ENCODE measurements at places on chromosomes 2 and 18. TPM values are rescaled to one million over a fixed set of nuclear protein-coding genes. Genes with fewer than 3 reads are reported as not detected.

HS6ST1 gene
- total RNA-seq: 25.2 TPM

G6PC2 gene
- total RNA-seq: not detected

SKA1 gene
- 4.1 TPM for total RNA-seq

CD8A gene
- total RNA-seq: not detected

FKBP7 gene
- total RNA-seq: 55.9 TPM

MAB21L4 gene
- total RNA-seq: 4.5 TPM

RNASEH1 gene
- total RNA-seq: 14.0 TPM

LRP2 gene
- 0.10 TPM for total RNA-seq

SP9 gene
- total RNA-seq: 3.3 TPM

SKOR2 gene
- not detected for total RNA-seq

NEU4 gene
- total RNA-seq: 0.30 TPM

GRCh38 chr2:28345619-28346018, 47.0 kb upstream of the FOSL2 start:
- DNase-seq: no peak

GRCh38 chr18:57122936-57123510, 23.9 kb upstream of the BOD1L2 start:
- DNase-seq: no peak

DNA sequence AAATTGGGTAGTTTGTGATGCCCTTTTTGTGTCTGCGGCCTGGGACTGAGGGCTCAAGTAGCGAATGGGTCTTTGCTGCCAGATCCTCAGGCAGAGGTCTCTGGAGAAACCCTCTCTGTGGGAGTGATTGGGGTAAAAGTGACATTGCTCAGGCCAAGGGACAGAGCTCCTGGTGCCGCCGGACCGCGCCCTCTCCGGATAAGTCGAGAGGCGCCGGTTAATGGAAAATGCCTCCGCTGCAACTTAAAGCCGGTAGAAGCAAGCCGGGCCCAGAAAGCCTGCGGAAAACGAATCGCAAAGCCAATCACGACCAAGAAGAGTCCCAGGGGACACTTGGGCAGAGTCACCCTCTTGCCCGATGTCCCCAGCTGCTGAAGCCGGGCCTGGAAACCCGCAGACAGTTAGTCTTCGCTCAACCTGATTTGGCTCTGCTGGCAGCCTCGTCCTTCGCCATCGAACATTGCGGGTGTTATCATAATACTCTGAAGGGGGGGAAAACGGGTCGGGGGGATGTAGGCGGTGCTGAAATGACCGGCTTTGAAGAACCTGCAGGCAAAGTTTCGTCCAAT, 352 bp upstream of the HOXD12 start:
- DNase-seq: no peak

- DNase-seq: no peak
Measured at GRCh38 chr18:25061395-25061794, 290.6 kb downstream of the ZNF521 start.

GRCh38 chr2:123717636-123718334, 307.3 kb upstream of the CNTNAP5 start:
- DNase-seq: peak; percentile 33

- no peak for DNase-seq
Measured at GRCh38 chr2:134465228-134466105, 211.6 kb downstream of the MGAT5 start.

- no peak for DNase-seq
Measured at GRCh38 chr2:146661473-146662096, 1183.2 kb upstream of the ACVR2A start.

GRCh38 chr2:102592601-102593000, 26.8 kb upstream of the SLC9A2 start:
- DNase-seq: no peak

- DNase-seq: no peak
Measured at GRCh38 chr2:223003191-223003590, 48.8 kb upstream of the KCNE4 start.

DNA sequence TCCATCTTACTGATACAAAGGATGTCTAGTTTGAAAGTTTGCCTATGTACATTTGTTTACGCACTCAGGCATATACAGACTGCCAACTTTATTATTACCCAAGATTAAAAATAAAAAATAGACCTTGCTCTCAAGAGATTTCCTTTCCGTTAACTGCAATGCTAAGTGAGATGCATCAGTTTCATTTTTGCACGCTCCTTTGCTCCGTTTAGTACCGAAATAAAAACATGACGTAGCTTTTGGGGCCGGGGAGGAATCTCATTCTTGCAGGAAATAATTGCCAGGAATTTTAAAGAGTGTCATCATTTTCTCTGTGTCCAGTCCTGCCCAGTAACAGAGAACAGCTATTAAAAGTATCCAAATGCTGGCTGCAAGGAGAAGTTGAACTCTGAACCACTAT, 169.5 kb downstream of the SLC8A1 start:
- DNase-seq: no peak

DNA sequence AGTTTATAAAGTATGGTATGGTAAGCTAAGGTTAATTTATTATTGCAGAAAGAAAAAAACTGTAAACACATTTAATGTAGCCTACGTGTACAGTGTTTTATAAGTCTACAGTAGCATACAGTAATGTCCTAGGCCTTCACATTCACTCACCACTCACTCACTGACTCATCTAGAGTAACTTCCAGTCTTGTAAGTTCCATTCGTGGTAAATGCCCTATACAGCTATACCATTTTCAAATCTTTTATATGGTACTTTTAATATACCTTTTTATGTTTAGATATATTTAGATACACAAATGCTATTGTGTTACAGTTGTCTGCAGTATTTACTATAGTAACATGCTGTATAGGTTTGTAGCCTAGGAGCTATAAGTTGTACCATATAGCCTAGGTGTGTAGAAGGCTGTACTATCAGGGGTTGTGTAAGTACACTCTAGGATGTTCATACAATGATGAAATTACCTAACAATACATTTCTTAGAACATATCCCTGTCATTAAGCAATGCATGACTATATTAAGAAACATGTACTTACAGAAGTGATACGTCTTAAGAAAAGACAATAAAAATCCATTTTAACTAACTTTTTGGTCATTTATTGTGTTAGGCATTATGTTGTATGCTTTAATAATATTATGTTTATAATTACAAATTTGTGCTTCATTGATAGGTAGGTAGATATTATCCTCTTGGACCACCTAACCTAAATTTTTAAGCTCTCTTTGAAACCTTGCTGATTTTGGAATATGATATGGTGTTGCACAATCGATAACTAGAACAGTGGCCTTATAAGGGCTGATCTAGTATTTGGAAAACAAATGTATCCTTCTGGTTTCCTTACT, 51.9 kb downstream of the VRK2 start:
- no peak for DNase-seq

GRCh38 chr2:160075171-160075570, 12.8 kb upstream of the PLA2R1 start:
- no peak for DNase-seq

GRCh38 chr2:200466425-200467418, 43.1 kb downstream of the KCTD18 start:
- peak; percentile 51 for DNase-seq

DNA sequence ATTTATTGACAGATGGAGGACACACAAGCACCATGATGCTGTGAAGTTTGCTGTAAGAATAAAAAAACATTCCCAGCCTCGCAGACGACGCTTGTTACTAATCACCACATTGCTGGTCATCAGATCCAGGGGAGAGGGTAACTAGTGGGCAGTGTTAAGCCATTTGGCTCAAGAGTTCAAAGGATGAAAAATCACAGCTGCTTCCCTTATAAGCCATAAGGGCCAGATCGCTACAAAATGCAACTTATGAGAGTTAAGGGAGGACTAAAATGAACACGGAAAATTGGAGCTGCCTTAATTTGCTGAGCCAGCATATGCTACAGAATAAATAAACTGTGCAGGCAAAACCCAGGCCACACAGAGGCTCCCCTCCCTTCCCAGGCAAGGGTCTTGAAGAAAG, 522.6 kb downstream of the TDRD15 start:
- DNase-seq: no peak

DNA sequence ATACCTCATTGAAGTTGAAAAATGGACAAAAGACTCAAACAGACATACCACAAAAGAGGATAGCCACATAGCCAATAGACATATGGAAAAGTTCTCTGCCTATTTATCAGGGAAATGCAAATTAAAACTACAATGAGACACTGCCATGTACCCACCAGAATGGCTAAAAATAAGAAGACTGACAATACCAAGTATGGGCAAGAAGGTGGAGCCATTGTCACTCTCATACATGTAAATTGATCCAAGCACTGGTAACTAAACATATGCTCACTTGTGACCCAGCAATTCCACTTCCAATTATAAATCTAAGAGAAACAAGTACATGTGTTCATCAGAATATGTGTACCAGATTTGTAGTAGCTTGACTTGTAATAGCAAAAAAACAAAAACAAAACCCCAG, 4.6 kb downstream of the LOXHD1 start:
- DNase-seq: no peak

DNA sequence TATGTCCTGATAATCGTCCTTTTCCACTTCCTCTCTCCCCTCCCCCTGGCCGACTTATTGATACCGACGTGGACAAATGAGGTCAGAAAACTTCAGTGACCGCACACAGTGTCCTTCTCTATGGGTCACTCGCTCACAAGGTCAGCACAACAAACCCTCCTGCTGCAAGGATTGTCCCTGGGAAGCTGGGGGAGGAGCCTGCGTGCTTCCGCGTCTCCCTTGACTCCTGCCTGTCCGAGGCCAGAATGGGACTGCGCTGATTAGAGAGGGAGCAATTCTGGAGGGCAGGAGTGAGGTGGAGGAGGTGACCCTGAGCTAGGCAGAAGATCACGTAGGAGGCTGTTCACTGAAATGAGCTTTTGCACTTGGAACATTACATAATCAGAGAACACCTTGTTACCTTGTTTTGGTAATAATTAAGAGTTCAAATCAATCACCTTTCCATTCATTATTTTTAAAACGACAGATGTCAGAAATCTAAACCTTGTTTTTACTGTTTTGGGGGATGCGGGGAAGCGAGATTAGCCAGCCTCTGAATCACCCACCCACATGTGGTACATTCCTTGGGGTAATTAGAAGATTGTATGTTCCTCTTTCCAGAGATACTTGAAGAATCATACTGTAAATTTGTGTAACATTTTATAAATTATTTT, 70.6 kb downstream of the CTAGE1 start:
- no peak for DNase-seq

- no peak for DNase-seq
Measured at GRCh38 chr2:147628971-147629421, 215.8 kb upstream of the ACVR2A start.

GRCh38 chr2:20303966-20304365, 46.7 kb downstream of the PUM2 start:
- DNase-seq: no peak

DNA sequence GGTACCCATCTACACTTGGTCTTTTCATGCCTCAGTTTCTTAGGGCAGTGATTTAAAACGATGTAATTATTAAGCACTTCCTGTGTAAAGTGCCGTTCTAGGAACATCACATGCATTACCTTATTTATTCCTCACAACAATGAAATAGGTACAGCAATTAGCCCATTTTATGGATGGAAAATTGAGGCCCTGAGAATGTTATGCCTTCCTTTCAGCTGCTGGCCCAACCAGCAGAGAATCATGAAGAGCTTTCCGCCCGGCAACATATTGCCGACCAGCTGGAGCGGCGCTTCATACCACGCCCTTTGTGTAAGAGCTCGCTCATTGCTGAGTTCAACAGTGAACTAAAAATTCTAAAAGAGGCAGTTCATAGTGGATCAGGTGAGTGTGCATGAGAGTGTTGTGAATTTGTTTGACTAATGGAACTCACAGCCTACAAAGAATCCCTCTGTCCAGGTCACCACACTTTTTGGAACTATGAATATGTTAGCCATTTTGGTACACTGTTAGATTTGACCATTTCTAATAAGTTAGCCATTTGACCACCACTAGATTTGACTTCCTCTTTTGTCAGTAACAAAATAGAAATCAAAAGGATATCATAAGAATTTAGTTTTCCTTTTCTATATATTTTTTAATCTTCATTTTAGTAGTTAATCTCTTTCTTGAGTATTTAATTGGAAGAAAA, 25.6 kb upstream of the RPE start:
- DNase-seq: no peak

DNA sequence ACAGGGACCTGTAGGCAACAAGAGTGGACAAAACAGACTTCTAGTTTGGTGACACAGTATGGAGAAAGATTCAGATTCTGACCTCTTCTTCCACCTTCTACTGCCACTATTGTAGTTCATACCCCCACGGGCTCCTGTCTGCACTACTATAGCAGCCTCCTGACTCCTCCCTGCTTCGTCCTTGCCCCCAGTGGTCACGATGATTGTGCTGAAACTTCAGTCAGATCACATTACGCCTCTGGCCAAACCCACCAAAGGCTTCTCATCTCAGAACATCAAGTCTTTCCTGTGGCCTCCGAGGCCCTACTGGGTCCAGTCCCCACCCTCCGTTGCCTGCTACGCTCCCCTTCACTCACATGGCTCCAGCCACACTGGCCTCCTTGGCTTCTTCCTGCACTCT, 147.6 kb downstream of the CYP26B1 start:
- no peak for DNase-seq

- DNase-seq: no peak
Measured at GRCh38 chr2:137020452-137021196, 255.3 kb downstream of the THSD7B start.

DNA sequence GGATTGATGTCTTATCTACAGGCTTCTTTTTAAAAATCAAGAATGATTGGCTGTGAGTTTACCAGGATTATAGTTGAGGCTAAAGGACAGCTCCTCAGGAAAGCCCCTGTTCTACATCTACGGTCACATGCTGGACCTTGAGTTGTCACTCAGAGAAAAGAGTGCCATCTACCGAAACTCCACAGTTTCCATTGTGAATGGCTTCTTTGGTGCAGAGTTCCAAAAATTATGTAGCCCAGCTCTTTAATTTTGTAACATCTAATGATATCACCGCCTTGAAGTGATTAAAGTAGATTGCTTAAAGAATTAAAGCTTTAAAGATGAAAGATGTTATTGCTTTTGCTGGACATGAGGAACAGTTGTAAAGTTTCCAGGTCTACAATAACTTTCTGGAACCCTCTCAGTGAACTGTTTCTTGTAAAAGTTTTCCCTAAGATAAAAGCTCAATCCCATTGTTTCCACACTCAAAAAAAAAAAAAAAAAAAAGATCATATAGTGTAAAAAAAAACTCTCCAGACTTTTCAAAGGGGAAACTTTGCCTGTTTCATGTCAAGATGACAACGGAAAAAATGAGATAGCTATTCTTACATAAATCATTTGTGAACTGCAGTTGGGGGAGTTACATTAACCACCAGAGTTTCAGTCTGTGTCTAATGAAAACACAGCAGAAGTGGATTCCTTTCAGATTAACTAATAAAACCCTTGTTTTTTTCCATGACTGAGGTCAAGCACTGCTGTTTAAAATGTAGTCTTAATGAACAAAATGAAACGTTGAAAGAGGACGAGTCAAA, 4.3 kb downstream of the COL3A1 start:
- no peak for DNase-seq

DNA sequence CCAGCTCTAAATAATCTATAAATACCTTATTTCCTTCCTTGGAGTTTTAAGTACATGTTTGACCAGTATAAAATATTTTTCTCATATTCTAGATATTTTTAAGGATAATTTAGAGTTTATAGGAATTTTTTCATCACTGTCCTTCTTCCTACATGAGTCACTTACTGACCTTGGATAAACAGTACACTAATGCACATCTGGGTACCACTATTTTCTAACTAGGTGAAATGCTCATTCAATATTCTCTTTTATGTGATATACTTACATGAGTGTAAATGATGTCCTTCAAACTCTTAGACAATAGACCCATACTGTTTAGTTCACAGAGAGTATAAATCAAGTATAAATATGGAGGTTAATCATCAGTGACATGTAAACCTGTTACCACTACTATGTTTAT, 1574.2 kb upstream of the ACVR2A start:
- DNase-seq: no peak

GRCh38 chr2:234949762-234950434, 1.9 kb upstream of the SH3BP4 start:
- DNase-seq: no peak

- DNase-seq: no peak
Measured at GRCh38 chr2:129301431-129301913, 678.0 kb upstream of the RAB6C start.

All from skin of body (tissue), 3 donors.